ENCODE measurements at places on chromosomes 1 and 21. TPM values are rescaled to one million over a fixed set of nuclear protein-coding genes. Genes with fewer than 3 reads are reported as not detected.

The PERM1 gene
- 2.0 TPM for polyA plus RNA-seq

The PDZK1 gene
- not detected for polyA plus RNA-seq

The SETD4 gene
- 8.4 TPM for polyA plus RNA-seq

The LY9 gene
- polyA plus RNA-seq: 0.44 TPM

The ELK4 gene
- polyA plus RNA-seq: 2.5 TPM

The F3 gene
- polyA plus RNA-seq: 115 TPM

The CD53 gene
- polyA plus RNA-seq: 12.0 TPM

The CASQ1 gene
- polyA plus RNA-seq: 0.13 TPM

The FMOD gene
- 7.4 TPM for polyA plus RNA-seq

The FMO4 gene
- 3.6 TPM for polyA plus RNA-seq

The LRRC38 gene
- 0.04 TPM for polyA plus RNA-seq

The NBPF12 gene
- polyA plus RNA-seq: 6.4 TPM

The FASLG gene
- not detected for polyA plus RNA-seq

The TMEM240 gene
- polyA plus RNA-seq: 4.3 TPM

The TBX15 gene
- polyA plus RNA-seq: 2.0 TPM

The RPS27 gene
- polyA plus RNA-seq: 11,429 TPM

The S100A6 gene
- 3,055 TPM for polyA plus RNA-seq

The OR2T11 gene
- not detected for polyA plus RNA-seq

The SERPINC1 gene
- not detected for polyA plus RNA-seq

The SZRD1 gene
- 84.9 TPM for polyA plus RNA-seq

The SPRR5 gene
- not detected for polyA plus RNA-seq

The OR2L8 gene
- not detected for polyA plus RNA-seq

The PROK1 gene
- polyA plus RNA-seq: 5.1 TPM

The ZNF648 gene
- polyA plus RNA-seq: not detected

The SLFNL1 gene
- polyA plus RNA-seq: 0.07 TPM

The FCRL1 gene
- polyA plus RNA-seq: 0.78 TPM

The MYOC gene
- 2.9 TPM for polyA plus RNA-seq

The PRDM16 gene
- polyA plus RNA-seq: 1.6 TPM

The CFAP141 gene
- polyA plus RNA-seq: not detected

The SELENBP1 gene
- polyA plus RNA-seq: 141 TPM

The IGSF9 gene
- 1.6 TPM for polyA plus RNA-seq

The LIN9 gene
- polyA plus RNA-seq: 1.2 TPM

The WNT2B gene
- 2.6 TPM for polyA plus RNA-seq

The CD1E gene
- polyA plus RNA-seq: 0.05 TPM

The SEMA6C gene
- 6.7 TPM for polyA plus RNA-seq

The KHDC4 gene
- 14.9 TPM for polyA plus RNA-seq

The MAN1C1 gene
- 18.2 TPM for polyA plus RNA-seq

The MFAP2 gene
- polyA plus RNA-seq: 28.1 TPM

The FCMR gene
- 5.7 TPM for polyA plus RNA-seq

The HMGB4 gene
- polyA plus RNA-seq: not detected

The TMEM63A gene
- 51.8 TPM for polyA plus RNA-seq

The SMPDL3B gene
- 20.3 TPM for polyA plus RNA-seq

The OLFML2B gene
- 1.6 TPM for polyA plus RNA-seq

The BATF3 gene
- 8.8 TPM for polyA plus RNA-seq

The DCDC2B gene
- not detected for polyA plus RNA-seq

The UBL4B gene
- 0.45 TPM for polyA plus RNA-seq

The SLC6A17 gene
- polyA plus RNA-seq: 0.91 TPM

The PLA2G2F gene
- not detected for polyA plus RNA-seq

The S100B gene
- 271 TPM for polyA plus RNA-seq

The APCS gene
- polyA plus RNA-seq: not detected

All from adipose tissue (tissue), 3 donors.